Stomach (tissue), 19 donors: ENCODE measurements at places on chromosomes 13 and 19. TPM values are rescaled to one million over a fixed set of nuclear protein-coding genes. Genes with fewer than 3 reads are reported as not detected.

Gene FOXO1
- total RNA-seq = 26.6 TPM

Gene ZNF30
- total RNA-seq = 4.0 TPM

Gene GNG7
- total RNA-seq = 2.2 TPM

Gene PAN3
- total RNA-seq = 68.1 TPM

Gene BEST2
- total RNA-seq = 165 TPM

Gene CPB2
- total RNA-seq = not detected

Gene OR7D2
- 0.29 TPM for total RNA-seq

Gene URAD
- total RNA-seq = not detected

Gene LGALS7
- total RNA-seq = 2.0 TPM
